Activated CD8-positive, alpha-beta memory T cell treated with anti-CD3 and anti-CD28 coated beads, Interleukin-2, amount 50 U/mL, for 48 hours (primary cell): ENCODE measurements at places on chromosomes 1 and 21.

DNA sequence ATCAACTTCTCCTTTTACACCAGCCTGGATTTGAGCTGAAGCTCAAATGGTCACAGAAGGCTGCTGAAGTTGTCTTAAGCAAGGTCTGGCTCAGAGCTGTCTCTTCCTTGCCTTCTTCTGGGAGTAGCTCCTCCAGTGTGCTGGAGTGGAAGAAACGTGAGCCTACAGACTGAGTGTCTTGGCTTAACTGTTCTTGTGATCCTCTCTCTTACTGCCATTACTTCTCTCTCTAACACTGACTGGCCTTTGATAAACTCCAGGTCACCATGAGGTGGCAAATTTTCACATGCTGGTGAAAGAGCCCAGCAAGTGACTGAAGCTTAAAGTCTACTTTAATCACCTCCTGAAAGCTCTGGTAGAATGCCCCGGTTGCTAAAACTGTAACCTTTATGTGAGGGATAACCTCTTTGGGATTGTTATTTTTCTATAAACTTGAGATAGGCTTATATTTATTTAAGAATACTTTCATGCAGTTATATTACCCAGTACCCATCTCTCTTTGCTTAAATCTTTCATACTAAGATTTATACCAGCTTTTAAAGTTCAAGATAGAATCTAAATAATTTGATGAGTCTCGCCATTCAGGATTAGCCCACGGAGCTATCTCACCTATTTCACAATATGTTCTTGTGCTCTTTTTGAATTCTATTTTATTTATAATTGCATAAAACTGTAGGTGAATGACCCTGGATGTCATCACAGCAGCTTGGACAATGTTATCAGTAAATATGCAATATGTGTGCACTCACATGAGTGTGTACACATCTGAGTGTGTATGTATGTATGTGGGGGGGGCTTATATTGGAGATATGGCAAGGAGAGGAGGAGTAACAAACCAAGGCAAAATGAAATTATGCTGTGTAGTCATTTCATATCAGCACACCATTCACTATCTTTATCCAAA is 924.0 kb downstream of the LTN1 start:
- no peak for DNase-seq

- no peak for DNase-seq
Measured at GRCh38 chr1:50279622-50280330, 143.5 kb downstream of the DMRTA2 start.

- no peak for DNase-seq
Measured at GRCh38 chr1:228350831-228351781, 55.5 kb downstream of the TRIM11 start.

GRCh38 chr1:35945327-35945726 is 14.4 kb downstream of the AGO3 start:
- DNase-seq: no peak

DNA sequence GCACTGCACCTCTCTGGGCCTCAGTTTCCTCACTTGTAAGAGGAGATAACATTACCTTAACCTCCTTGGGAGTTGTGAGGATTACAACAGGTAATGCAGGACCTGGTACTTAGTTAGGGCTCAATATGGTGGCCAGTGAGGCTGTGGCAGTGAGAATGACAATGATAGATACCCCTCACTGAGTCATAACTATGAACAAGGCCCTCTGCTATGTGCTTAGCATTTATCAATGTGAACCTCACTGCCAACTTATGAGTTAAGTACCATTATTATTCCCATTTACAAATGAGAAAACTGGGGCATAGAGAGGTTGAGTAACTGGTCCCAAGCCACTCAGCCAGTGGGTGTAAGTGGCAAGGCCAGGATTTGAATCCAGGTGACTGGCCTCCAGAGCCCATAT is 64.4 kb downstream of the HMGB4 start:
- no peak for DNase-seq

- no peak for DNase-seq
Measured at GRCh38 chr1:172566196-172566997, 33.4 kb downstream of the SUCO start.

GRCh38 chr1:35285771-35286606 is 17.5 kb downstream of the ZMYM4 start:
- no peak for DNase-seq

DNA sequence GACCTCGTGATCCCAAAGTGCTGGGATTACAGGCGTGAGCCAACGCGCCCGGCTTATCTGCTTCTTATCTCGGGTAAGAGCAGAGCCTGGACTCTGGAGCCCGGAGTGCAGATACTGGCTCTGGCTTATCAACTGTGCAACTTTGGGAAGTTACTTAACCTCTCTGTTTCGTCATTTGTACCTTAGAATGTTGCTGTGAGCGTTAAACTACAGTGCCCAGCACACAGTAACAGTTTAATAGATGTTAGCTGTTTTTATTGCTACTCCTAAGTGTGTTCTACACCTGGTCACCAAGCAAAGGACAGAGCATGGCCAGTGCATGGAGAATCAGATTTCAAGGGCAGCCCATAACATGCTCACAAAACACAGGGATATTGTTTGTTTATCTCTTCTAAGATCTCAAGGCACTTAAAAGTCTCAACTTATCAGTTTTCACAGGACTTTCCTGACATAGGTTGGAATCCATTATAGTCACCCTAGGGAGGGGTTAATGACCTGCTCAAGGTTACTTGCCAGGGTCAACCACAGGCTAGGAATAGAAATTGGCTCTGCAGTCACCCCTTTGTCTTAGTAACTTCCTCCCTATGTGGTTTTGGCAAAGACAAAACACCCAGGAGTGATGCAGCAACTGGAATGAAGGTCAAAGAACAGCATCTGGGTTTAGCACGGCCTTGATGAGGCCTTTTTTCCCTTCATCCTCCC is 22.5 kb upstream of the SRP9 start:
- DNase-seq: no peak

GRCh38 chr1:192546596-192547190 is 28.9 kb upstream of the RGS1 start:
- DNase-seq: no peak

DNA sequence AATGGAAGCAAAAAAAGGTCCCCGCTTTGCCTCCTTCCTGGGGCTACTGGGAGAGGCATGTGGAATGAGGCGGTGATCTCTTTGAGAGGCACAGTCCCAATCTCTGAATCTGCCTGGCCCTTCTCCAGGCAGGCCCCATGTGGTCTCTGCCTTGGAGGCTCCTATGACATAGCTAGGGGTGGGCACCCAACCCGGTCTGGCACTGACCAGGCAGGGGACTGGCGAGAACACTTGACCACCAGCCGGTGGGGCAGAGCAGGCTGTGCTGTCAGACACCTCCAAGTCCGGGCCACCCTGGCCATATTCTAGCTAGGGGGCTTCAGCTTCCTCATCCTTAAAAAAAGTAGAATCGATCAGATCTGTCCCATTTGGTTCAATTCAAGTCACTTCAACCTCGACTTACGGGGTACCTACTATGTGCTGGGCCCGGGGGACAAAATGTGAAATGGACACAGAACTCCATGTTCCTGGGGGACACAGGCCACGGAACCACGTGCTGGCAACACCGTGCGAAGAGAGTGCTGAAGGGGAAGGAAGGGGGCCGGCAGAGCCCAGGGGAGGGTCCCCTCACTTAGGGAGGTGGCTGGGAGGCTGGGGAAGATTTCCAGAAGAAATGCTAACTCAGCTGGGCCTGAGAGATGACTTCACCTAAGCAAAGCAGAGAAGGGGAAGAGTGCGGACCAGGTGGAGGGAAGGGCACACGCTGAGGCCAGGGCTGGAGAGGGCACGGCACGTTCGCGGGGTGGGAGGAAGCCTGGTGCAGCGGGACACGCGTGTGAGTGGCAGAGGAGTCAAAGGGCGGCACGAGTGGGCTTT is 33.3 kb downstream of the HSPG2 start:
- DNase-seq: no peak

- no peak for DNase-seq
Measured at GRCh38 chr1:203040513-203041275, 14.4 kb downstream of the PPFIA4 start.

DNA sequence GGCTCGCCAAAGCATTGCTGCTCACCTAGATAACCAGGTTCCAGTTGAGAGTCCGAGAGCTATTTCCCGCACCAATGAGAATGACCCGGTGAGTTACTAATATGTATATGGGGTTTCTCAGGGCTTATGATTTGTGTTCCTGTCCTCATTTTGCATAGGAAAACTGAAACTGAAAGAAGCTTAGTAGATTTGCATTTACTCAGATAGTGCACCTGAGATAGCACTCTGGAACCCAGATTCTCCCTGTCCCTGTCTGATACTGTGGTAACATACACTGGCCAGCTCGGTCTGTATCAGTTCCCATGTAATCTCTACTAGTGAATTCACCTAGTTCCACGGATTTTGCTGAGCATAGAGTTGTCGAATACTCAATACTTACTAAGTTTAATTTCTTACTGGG is 28.1 kb downstream of the DAP3 start:
- no peak for DNase-seq

GRCh38 chr1:54249819-54250435 is 50.0 kb downstream of the MRPL37 start:
- no peak for DNase-seq

GRCh38 chr1:246761396-246761795 is 37.2 kb downstream of the SCCPDH start:
- no peak for DNase-seq

DNA sequence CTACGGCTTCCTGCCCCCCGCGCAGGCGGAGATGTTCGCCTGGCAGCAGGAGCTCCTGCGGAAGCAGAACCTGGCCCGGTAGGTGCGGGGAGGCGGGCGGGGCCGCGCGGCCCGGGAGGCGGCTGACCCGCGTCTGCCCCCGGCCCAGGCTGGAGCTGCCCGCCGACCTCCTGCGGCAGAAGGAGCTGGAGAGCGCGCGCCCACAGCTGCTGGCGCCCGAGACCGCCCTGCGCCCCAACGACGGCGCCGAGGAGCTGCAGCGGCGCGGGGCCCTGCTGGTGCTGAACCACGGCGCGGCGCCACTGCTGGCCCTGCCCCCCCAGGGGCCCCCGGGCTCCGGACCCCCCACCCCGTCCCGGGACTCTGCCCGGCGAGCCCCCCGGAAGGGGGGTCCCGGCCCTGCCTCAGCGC is 16.6 kb downstream of the NOC2L start:
- peak; percentile 59 for DNase-seq

DNA sequence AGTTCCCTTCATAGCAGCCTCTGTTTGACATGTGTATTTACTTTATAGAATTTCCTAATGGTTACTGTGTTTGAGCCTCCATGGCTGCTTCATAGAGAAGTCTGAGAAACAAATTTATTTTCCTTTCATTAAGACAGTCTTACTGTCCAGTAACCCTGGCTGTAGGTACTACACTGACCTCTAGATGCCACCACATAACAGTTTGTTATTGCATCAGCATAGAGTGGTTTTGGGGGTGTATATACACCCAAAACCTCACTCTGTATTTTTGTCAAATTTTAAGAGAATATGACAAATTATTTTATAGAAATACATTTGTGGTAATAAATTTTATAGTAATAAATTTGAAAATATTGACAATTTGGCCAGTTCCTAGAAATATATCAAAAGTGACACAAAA is 57.3 kb downstream of the OBSCN start:
- DNase-seq: no peak

DNA sequence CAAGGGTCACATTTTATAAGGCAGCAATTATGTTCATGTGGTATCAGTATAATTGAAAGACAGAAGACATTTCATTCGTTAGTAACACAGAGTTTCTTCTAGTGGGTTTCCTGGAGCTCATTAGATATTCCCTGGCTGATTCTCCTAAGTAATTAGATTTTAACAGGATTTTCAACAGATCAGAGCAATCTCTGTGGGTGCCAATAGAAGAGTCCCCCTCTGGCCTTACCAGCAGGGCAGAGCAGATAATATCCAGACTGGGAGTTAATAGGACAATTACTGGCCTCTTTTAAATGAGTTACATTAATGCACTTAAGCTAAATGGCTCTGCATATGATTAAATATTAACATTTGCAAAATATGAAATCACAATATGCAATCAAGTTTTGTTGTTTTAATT is 74.2 kb upstream of the FOXD3 start:
- DNase-seq: no peak

GRCh38 chr1:206735553-206736031 is 35.0 kb upstream of the IL19 start:
- DNase-seq: no peak

GRCh38 chr1:108845991-108846390 is 10.9 kb downstream of the AKNAD1 start:
- no peak for DNase-seq

GRCh38 chr1:235954306-235955283 is 87.9 kb upstream of the LYST start:
- DNase-seq: peak; percentile 60

- DNase-seq: peak; percentile 61
Measured at GRCh38 chr1:8701794-8702471, 115.5 kb downstream of the RERE start.

- no peak for DNase-seq
Measured at GRCh38 chr1:66326867-66327266, 207.1 kb upstream of the SGIP1 start.

GRCh38 chr1:118877668-118878396 is 110.3 kb downstream of the TBX15 start:
- no peak for DNase-seq

GRCh38 chr21:36647279-36648093 is 51.4 kb upstream of the SIM2 start:
- DNase-seq: no peak

DNA sequence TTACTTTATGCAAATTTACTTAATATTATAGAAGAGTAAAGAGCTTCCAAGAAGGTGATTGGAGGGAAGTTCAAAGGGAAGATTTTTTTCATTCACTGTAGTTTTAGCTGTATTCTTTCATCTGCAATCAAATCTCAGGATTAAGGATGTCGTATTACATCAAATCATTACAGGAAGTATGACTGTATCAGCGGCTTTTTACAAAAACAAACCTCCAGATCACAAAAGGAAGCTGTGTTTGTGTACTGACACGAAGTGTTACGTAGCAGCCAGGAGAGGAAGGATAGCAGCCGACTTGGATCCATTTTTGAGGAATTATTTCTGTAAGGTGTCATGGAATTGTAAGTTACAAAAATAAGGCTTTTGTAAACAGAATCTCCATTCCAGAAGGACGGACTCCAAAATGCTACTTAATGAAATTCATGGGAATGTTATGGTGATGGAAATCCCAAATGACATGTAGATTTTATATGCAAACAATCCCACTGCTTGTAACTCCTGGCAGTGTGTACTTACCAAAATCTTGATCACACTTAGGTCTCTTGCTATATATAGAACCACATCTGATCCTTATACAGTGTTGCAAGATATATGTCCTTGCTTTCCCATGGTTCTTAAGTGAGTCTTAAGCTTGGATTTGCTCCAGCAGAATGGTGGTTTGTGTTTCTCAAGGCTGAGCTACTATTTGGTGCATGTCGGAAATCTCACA is 49.8 kb downstream of the KCNJ15 start:
- DNase-seq: no peak

DNA sequence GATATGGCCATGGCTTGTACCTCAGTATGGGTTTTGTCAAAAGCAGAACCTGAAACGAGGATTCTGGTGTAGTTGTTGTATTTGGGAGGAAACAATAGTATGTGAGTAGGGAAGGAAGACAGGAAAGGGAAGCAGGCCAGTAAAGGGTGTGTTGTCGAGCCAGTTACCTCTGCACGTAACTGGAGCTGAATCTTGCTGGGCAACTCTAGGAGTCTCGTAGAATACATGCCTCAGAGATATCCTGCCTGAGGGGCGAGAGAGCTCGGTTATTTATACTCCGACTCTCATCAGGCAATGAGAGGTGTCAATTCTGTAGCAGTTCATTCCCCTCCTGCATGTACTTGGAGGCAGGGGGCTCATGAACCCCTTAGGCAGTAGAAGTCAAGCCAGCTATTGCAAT is 45.9 kb upstream of the KIF26B start:
- DNase-seq: no peak
